ENCODE measurements at places on chromosomes 13 and 19.
A peak's percentile ranks its signal among the peaks of the same experiment; 100 is the strongest.

DNA sequence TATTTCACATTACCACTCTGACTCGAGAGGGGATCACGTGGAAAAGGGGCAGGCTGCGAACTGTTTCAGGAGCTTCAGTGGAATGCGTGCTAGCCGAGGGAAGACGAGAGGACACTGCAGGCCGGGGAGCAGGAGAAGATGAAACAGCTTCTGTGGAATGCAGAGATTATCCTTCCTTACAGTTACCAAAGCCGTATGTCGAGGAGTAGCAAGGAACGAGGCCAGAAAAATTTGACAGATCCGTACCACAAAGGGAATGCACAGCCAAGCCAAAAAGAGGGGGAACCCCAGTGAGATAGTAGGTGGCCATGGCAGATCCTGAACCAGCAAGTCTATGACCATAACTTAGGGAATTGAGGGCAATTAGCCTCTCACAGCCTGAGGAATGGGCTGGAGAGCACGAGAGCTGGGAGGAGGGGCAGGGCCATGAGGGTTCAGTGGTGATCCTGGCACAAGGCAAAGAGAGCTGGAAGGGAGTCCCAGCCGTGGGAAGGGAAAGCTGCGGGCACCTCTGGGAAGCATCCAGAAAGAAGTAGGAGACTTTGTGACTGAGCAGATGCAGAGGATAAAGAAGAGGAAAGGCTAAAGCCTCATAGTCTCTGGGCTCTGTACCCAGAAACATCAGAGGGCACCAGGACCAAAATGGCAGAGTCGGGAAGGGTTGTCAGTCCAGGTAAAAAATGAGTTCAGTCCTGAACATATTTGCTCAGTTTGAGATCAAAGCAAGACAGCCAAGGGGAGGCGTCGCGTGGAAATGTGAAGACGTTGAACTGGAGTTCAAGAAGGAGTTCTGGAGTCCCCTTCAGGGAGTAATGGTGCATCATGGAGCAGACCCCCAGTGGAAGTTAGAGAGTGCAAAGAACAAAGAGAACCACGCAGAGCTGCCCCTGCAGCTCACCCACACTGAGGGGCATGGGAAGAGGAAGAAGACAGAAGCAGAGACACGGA lies 5.1 kb downstream of the COL4A1 start:
- DNase-seq: no peak

- DNase-seq: peak; percentile 41
These were observed 324 bp upstream of the FBXO17 start for GRCh38 chr19:38975861-38976271.

- DNase-seq: no peak
These were observed 33.2 kb upstream of the CASP14 start for GRCh38 chr19:15015946-15016542.

DNA sequence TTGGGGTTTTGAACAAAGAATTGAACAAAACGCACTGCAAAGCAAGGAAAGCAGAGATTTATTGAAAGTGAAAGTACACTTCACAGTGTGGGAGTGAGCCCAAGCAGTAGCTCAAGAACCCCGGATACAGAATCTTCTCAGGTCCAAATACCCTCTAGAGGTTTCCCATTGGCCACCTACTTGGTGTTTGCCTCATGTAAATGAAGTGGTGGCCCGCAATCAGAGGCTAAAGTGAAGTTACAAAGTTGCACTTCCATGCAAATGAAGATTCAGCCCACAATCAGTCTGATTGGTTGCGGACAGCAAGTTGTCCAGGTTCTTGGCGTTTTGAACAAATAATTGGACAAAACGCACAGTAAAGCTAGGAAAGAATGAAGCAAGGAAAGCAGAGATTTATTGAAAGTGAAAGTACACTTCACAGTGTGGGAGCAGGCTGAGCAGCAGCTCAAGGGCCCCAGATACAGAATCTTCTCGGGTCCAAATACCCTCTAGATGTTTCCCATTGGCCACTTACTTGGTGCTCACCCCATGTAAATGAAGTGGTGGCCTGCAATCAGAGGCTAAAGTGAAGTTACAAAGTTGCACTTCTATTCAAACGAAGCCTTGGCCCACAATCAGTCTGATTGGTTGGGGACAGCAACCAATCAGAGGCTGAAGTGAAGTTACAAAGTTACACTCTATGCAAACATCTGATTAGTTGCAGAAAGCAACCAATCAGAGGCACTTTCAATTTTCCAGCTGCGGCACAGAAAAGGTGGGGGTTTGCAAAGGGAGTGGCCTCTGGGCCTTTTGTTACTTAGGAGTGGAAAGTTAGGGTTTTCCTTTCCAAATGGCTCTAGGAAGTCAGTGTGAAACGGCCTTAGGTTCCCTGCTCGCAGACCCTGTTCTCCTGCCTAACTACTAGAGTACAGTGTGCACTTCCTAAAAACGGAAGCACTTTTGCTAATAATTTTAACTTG lies 4.8 kb upstream of the TM9SF2 start:
- DNase-seq: no peak

DNA sequence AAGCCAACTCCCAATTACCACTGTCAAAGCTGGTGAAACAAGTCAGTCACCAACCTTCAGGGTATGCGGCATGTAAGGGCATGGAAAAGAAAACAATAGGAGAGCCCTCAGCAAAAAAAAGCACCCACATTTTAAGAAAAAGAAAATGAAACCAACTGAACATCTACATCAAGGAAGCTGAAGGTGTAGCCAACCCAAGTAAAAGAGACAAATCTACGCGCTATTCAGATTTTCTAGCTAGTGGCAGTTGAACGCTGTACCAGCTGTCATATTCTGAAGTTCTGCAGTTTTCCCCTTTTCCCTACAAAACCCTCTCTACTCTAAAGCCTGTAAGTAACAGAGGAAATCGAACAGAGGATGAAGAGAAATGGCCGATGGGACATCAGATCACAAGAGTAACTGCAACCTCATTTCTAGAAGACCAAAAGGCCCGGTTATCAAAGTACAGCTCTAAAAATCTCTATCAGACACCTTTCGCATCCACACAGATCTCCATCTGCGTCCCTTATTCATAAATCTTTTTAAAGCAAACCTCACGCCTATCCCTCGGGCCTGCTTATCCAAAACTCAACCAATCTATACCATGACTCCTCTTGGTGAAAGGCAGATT lies 1.4 kb downstream of the MYCBP2 start:
- DNase-seq: no peak

DNA sequence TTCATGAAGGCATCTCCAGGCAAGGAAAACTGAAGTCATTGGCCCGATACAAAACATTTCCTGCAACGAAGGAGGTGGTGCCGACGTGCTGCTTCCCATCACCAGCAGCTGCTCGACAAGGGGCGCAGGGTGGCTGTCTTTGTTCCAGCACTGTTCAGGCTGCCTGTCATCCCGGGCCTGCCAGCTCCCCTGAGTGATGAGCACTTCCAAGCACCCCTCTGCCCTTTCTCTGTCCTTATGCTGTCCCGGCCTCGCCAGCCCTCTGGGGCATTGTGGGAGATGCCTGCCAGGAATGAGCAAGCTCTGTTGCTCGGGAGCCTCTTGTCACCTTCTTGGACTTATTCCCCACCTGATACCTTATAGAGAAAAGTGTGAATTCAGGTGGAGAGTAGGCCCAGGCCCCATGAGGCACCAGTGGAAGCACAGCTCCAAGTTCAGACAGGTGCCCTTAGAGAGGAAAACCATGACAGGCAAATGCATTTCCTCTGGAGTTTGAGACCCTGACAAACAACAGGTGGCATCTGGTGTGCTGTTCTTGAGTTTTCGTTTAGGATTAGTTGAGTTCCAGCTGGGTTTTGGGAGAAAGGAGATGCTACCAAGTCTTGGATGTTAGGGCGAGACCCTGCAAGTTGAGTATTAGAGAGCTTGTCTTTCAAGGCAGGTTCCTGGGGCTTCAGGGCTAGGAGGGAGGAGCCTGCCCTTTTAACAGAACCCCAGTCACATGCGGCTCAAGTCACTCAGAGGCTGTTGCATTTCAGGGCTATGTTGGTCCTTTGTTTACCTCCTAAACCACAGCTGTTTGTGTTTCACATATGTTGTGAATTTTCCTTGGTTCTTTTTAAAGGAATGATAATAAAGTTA lies 21.4 kb downstream of the BBC3 start:
- DNase-seq: no peak

GRCh38 chr13:52141299-52141698 lies 12.4 kb upstream of the NEK5 start:
- no peak for DNase-seq

- DNase-seq: no peak
These were observed 2.5 kb upstream of the LHB start for GRCh38 chr19:49019242-49019932.

DNA sequence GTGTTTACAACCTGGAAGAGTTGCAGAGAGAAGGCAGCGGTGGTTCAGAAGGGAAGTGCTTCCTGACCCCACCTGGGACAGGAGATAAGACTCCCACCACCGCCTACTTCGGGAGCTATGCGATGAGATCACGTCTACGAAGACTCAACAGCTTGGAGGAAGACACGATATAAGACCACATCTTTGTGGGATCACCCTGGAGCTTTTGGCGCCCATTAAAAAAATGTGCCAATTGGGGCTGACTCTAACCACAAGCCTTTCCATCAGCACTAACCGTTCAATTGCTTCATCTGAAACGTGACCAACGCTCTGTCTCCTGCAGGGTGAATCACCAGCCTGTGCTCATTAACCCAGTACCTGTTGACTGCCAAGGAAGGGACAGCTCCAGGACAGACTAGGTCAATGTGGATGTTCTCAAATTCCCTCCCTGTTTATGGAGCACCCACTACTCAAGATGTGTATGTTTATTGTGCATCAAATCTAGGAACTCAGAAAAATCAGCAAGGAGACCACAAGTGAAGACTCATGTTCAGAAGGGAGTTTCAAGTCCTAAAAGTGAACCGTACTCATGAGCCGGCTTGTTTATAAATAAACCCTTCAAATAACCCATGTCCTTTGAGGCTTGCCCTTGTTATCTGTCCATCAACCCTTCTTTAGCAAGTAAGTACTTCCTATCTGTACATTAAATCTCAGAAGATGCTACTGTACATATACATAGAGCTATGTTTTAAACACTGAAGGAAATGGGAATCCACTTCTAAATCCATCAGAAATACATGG lies 67.5 kb downstream of the LATS2 start:
- no peak for DNase-seq

- DNase-seq: no peak
These were observed 8.8 kb downstream of the ALOX5AP start for GRCh38 chr13:30744056-30744680.

GRCh38 chr19:41606215-41606837 lies 20.5 kb downstream of the CEACAM4 start:
- no peak for DNase-seq

DNA sequence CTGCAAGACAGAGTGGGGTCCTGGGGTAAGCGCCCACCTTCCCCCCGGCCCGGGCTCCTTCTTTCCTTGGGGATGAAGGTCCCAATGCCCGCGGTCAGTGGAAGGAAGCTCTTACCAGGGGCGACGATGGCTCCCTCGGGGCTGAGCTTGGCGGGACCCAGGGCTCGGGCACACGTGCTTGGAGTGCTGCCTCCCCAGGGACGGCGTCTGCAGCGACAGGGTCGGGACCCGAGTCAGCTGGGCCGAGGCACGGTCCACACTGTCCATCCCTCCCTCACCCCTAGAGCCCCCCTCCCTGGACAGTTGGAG lies 3.5 kb downstream of the JSRP1 start:
- no peak for DNase-seq

DNA sequence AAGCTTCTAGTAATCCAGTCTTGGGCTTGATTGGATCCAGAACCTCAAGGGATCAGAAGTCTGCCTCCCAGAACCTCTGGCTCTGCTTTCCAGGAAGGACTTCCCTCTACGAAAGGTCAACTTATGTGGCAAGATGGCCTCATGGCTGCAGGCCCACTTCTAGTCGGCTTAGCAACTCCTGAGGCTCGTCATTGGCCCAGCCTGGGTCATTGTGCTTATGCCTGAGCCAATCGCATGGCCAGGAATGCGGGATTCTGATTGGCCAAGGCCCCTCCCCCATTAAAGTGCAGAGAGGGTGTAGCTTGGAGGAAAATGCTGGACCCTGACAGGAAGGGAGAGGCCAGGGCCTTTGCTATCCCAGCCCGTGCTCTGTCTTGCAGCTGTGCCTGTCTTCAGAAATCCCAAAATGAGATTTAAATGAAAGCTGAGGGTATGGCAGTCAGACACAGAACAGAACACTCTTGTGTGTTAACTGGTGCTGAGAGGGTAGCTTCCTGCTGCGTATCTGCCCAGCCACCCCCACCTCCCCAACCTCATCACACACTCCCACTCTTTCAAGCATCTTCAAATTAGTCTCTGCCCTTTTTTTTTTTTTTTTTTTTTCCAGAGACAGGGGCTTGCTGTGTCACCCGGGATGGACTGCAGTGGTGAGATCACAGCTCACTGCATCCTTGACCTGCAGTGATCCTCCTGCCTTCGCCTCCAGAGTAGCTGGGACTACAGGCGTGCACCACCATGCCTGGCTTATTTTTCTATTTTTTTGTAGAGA lies 5.5 kb upstream of the CCNE1 start:
- no peak for DNase-seq

DNA sequence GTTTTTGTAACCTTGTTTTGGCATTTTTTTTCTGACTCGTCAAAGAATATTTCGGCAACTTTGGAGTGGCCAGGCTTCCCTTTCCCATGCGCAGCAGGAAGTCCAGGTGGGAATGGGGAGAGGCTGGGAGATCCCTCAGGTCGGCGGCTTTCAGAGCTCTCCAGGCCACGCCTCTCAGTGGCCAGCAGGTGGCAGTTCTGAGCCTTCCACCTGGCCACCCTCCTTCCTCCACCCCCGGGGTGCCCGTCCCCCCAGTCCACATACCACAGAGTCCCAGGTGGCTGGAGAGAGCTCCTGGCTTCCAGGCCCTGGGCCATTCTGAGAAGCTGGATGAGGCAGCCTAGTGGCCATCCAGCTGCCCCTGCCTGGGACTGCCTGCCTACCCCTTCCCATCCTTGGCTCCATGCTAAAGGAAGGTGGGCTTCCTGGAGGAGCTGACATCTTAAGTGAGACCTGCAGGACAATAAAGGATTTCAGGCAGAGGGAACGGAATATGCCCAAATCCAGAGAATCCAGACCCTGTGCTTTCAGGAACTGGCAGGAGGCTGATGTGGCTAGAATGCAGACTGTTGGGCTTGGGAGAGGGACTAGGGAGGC lies 46.3 kb downstream of the CCNE1 start:
- no peak for DNase-seq

DNA sequence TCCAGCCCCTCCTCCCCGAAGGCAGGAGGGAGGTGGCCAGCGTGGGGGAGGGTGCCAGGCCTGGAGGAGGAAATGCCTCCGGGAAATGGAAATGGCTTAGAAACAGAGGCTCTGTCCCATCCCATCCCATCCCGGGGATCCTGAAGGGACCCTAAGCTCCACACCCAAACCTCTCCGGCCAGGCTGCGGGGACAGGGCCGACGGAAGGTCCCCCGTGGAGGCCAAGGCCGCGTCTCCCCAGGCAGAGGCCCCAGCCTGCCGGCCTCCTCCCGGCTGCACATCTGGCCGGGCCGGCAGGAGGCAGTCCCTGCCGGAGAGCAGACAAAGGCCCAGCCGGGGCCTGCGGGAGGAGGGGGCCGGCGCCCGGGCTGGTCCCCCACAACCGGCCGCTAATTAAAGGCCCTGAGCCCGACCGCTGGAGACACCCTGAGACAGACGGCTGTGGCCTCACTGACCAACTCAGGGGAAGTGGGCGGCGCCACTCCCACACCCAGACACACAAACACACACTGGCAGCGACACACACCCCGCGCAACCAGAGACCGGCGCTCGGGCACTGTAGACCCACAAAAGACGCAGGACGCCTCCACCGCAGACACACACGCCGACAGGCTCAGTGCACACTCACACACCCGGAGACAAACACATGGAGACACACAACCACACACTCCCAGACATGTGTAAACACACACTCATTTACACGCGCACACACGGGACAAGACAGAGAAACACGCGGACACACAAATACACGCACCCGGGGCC lies 1.1 kb downstream of the ADAMTS10 start:
- no peak for DNase-seq

GRCh38 chr13:44237276-44237767 lies 136.3 kb upstream of the SERP2 start:
- DNase-seq: no peak

Measured in HS-27A (cell line).